Lung (tissue), 17 donors: ENCODE measurements at places on chromosomes 11 and 22.
A peak's percentile ranks its signal among the peaks of the same experiment; 100 is the strongest.

- peak; percentile 97 for DNase-seq
Measured at GRCh38 chr11:102157219-102157618, 47.0 kb downstream of the YAP1 start.

- no peak for DNase-seq
Measured at GRCh38 chr11:72141066-72141465, 5.5 kb downstream of the FOLR3 start.

GRCh38 chr11:64349025-64349387, 9.0 kb downstream of the CCDC88B start:
- DNase-seq: no peak

GRCh38 chr22:46147471-46148267, 2.7 kb upstream of the PPARA start:
- no peak for DNase-seq

DNA sequence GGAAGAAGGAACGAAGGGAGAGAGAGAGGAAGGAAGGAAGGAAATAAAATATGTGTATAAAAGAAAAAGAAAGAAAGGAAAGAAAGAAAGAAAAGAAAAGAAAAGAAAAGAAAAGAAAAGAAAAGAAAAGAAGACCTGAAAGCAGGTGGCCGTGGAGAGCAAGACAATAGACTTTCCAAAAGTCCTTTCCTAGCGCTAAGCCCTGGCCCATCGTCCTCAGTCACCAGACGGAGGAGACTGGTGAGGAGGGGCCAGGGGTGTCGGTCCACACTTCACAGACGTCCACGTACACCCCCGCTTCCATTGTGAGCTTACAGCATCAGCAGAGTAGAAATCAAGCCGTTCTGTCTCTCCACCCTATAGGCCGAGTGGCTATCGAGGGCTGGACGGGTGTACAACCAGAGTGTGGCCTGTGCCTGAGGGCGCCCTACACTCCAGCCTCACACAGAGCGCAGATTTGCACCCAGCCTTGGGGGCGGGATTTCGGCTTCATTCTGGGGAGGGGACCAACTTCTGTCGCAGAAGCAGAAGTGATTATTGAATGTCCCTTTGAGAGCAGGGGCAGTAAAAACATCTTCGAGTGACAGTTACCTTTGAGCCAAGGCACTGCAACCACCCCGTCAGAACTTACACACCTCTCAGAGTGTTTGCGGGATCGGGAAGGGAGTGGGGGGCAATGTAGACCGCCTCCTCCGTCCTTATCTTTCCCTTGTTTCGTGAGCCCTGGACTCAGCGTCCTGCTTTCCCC, 2.0 kb upstream of the BSX start:
- DNase-seq: no peak

GRCh38 chr11:120073196-120073595, 64.7 kb downstream of the TRIM29 start:
- DNase-seq: no peak

GRCh38 chr11:9527481-9528135, 45.9 kb upstream of the WEE1 start:
- DNase-seq: no peak

GRCh38 chr22:19352217-19352616, 60.7 kb upstream of the CLTCL1 start:
- no peak for DNase-seq

DNA sequence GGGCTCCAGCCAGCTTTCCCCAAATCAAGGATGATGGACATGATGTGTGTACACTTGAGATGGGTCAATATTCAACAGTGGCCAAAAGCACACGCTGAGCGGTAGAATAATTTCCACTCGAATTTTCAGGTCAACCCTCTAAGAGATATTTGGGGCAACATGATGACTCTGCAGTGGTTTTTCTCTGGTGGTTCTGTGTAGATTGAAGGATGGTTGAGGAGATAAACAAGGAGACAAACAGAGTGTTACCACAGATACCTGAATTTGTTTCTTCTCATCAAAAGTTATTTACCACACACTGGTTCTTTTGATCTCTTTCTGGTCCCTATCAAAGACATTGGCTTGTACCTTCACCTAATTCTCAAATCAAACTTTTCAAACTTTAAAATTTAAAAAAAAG, 242.0 kb downstream of the ETS1 start:
- no peak for DNase-seq

DNA sequence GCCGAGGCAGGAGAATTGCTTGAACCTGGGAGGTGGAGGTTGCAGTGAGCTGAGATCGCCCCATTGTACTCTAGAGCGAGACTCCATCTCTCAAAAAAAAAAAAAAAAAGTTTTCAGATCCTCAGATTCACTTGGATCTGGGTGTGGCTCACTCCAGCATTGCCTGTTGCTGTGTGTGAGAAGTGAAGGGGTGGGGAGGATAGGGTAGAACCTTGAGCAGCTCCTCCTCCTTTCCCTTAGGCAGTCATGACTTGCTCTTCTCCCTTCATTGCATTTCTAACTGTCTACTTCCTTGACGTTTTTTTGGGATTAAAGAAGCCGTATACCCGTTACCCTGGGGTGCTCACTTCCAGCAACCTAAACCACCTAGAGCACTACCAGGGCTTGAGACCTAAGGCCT, 63.1 kb upstream of the YWHAH start:
- DNase-seq: no peak

DNA sequence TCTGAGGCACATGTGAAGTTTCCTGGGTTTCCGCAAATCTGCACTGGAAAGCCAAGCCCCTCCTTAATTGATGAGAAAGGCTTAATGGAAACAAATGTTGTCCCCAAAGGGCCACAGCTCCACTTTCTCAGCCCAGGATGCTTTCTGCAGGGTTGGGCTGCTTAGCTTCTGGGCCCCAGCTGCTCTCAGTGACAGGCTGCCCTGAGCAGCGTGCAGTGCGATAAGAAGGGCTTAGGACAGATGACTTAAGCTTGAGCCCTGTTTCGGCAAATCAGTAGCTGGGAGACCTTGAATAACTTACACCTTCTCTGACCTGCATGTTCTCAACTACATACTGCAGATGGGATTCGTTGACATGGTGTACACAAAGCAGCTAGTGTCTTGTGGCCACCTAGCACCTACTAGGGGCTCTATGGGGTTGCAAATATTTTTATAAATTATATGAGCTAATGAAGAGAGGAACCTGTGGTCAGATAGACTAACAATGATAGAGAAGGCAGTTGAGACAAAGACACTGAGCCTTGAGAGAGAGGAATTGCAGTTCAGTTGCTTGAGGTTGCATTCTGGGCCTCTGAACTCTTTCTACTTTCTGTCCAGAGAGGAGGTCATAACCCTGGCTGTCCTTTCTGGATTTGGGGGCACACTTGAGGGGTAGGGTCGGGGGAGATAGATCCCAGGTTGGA, 11.5 kb downstream of the STX3 start:
- no peak for DNase-seq

DNA sequence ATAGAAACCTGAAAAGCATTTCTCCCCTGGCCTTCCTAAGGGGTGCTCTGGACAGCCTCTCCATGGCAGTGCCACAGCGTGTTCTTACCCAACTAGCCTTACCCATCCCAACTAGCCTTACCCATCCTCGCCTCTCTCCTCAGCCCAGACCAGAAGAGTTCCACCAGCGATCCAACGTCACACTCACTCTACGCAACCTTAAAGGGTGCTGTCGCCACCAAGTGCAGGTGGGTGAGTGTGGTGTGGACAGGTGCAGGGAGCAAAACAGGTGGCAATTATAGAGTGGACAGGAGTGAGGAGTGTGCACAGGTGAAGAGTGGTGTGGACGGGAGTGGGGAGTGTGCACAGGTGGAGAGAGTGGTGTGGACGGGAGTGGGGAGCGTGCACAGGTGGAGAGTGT, 17.8 kb downstream of the TMEM121B start:
- DNase-seq: no peak

DNA sequence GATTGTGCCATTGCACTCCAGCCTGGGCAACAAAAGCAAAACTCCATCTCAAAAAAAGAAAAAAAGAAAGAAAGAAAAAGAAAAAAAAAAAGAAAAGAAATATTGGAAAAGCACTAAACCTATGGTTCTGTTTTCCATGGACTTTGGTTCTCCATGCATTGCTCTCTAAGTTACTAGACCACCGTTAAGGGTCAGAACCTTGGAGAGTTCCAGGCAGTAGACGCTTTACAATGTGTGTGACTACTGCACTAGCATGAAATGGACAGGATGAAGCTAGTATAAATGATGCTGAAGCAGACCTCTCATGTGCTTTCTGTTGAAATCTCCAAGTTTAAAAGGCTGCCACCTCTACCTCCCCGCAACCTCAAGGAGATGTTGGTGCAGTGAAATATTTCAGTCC, 63.5 kb downstream of the SIK2 start:
- DNase-seq: peak; percentile 87

GRCh38 chr11:46348566-46349401, 1.5 kb downstream of the DGKZ start:
- DNase-seq: no peak

DNA sequence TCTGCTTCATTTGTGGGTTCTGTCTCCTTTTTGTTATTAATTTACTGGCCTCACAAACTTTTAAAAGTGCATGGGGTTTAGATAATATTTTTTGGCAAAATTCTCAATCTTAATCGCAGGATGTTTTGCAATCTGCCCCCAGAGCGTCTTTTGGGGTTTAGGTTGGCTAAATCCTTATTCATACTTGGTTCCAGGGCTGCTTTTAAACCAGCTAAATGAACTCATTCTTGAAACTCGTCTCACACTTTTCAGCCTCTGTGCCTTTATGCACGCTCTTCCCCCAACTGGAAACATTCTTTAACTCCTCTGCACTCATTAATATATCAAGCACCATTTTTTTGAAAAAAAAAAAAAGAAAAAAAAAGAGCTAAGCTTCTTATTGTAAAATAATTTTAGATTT, 131.7 kb downstream of the KIF18A start:
- DNase-seq: no peak

- no peak for DNase-seq
Measured at GRCh38 chr11:35111161-35112055, 27.6 kb upstream of the CD44 start.
